ENCODE measurements at places on chromosomes 3 and 15. TPM values are rescaled to one million over a fixed set of nuclear protein-coding genes. Genes with fewer than 3 reads are reported as not detected.

DNA sequence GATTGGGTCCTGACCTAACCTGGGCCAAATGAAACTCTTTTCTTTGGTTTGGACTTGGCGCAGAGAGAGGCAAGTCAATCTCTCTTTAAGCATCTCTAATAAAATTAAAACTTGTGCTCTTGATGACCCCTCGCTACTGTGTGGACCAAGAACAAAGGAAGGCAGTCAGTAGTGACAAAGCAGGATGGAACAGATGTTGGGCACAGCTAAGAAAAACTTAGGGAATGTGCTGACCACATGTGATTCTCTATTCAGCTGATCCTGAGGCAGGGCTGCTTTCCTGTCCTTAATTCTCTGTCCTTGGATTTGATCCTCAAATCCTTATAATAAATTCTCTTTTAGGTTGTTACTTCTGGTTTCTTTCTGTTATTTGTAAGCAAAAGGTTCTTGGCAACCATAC, 259.9 kb downstream of the ZIC1 start:
- no peak for DNase-seq

- no peak for DNase-seq
These were observed 76.5 kb upstream of the SPRED1 start for GRCh38 chr15:38176155-38176554.

GRCh38 chr15:95822961-95823360, 507.5 kb upstream of the NR2F2 start:
- no peak for DNase-seq

DNA sequence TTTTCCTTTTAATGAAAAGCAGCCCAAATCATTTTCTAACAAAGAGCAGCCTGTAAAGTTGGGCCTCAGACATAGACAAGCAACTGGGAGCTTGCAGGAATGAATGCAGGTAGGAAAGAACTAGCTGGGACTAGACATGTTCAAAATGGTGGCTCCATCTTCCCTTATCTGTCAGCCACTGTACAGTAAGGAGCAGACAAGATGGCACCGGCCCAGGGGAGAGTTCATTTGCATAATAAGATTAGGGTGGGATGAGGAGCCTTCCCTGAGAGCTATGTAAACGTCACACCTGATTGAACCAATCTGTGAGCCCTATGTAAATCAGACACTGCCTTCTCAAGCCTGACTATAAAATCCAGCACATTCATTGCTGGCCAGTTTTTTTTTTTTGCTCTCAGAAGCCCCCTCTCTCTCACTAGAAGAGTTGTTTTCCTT, 59.7 kb upstream of the GK5 start:
- no peak for DNase-seq

- no peak for DNase-seq
These were observed 39.0 kb upstream of the POMGNT2 start for GRCh38 chr3:43144761-43145490.

DNA sequence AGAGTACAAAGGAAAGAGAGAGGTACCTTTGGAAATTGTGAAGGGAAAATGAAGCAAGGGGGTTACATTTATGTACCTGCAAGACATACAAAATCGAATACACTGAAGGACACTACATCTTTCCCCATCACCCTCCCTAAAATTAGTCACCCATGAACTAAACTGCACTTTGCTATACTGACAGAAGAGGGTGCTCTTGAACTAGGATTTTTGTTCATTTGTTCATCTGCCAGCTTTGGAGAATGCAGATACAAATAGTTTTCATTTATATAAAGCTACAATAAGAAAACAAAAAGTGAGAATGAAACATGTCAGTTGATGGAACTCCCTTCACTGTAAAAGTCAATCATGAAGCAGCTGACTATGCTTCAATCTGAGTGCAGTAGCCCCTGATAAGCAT, 55.7 kb downstream of the PCCB start:
- DNase-seq = no peak

Gene COL6A6
- not detected for polyA plus RNA-seq

Gene LARP6
- 108 TPM for polyA plus RNA-seq
